Hematopoietic multipotent progenitor cell treated with erythropoietin and hydrocortisone succinate and interleukin-3 and kit ligand, for 6 days (in vitro differentiated cells): ENCODE measurements at places on chromosomes 3 and 15.

- peak; percentile 34 for DNase-seq
Measured at GRCh38 chr3:171508206-171508605, 48.0 kb upstream of the TNIK start.

DNA sequence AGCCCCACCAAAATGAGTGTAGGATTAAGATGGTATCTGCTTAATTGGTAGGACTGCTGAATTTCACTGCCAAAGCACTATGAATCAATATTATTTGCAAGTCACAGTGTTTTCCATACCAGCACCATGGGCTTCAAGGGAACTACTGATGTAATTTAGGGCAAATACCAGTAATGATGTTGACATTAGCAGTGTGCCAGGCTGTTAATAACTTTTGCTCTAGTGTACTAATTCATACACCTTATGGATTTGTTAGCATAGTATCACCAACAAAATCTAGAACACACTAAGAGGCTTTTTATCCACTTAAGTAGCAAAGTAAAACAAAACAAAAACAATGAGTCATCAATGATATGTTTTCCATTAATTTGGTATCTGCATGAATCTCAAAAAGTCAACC is 888.2 kb downstream of the CADM2 start:
- DNase-seq: no peak

DNA sequence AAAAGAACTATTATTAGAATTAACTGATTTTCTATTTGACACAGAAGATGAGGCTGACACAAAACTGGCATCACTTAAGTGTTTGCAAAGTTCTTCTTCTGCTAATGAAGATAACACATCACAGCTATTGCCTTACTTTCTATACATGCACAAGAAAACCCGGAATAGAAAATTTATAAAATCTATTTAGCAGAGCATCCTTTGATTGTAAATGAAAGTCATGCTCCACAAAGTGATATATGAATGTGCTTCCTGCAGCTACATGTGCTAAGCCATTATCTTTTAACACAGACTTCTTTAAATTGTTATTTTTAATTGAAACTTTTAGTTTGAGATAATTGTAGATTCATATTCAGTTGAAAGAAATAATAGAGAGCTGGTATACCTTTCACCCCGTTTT is 27.0 kb downstream of the DENND4A start:
- peak; percentile 12 for DNase-seq

GRCh38 chr3:114329823-114330222 is 36.0 kb downstream of the TIGIT start:
- no peak for DNase-seq

DNA sequence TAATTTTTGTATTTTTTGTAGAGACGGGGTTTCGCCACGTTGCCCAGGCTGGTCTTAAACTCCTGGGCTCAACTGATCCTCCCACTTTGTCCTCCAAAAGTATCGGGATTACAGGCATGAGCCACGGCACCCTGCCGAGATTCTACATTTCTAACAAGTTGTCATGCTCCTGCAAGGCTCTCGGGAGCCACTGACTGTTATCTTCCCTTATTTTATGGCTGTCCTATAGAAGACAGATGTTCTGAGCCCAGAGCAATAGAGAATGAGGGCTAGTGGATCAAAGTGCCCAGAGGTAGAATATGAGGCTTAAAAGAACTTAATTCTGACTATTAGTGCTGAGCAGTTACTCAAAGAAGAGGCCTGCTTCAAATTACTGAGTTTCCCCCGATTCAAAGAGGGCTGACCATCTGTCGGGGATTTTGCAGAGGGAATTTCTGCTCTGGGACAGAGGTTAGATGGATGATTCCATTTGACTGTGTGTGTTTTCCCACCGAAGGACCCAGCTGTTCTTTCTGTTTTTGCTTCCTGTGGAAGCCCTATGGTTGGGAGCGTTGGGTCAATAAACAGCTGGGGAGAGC is 39.5 kb downstream of the ITPR1 start:
- no peak for DNase-seq

- DNase-seq: no peak
Measured at GRCh38 chr15:50117431-50118027, 1.5 kb downstream of the ATP8B4 start.

- no peak for DNase-seq
Measured at GRCh38 chr15:32908872-32909271, 191.1 kb downstream of the GREM1 start.

DNA sequence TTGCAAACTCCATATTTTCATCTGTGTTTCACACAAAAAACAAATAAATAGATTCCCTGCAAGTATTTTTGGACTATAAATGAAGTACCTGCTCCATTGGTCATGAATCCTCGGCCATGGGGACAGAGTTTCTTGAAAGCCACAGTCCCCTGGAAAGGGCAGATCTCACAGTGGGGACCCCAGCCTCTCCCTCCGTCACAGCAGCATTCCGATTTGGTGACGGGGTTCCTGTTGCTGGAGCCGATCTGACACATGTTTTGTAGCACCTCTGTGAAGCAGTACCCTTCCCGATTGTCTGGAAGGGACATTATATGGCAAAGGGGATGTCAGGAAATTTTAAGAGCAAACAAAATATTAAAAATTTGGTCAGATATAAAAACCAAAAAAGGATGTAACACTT is 96.2 kb downstream of the DUT start:
- DNase-seq: no peak

DNA sequence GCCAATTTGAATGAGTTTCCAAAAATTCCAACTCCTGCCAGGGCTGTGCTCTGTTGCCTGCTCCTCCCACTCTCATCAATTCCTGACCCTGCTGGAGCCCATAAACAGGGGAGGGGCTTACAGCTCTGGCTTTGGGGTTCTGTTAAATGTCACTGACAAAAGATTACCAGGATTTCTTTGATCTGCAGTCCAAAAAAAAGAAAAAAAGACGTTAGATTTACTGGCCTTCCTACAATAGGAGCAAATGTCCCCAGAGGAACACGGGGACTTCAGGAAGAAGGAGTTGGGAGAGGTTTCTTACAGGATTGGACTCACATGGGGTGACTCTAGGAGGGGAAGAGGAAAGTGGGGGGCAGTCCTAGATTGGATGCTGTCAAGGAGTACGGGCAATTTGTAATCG is 84.3 kb upstream of the RNF7 start:
- no peak for DNase-seq

- DNase-seq: peak; percentile 85
Measured at GRCh38 chr3:158794936-158795518, 6.8 kb upstream of the MFSD1 start.

- peak; percentile 82 for DNase-seq
Measured at GRCh38 chr3:30768703-30769550, 125.5 kb downstream of the GADL1 start.

- no peak for DNase-seq
Measured at GRCh38 chr3:29697989-29698388, 417.1 kb downstream of the RBMS3 start.

GRCh38 chr3:14340960-14341708 is 61.3 kb upstream of the SLC6A6 start:
- peak; percentile 53 for DNase-seq

DNA sequence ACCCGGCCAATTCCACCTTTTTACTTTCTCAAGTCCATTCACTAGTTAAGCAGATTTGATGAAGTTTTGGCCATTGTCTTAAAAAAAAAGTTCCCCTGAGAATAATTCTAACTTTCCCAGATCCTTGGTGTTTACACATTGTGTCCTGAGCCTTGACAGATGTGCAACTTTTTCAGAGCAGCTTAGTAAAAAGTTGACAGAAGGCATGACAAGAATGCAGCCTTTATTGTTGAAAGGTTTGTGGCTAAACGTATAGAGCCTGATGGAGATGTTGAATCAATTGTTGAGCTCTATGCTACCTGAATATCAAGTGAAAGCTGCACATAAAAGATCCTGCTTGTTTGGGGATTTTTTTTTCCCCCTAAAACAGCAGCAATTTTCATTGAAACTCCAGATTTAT is 75.3 kb upstream of the CMTM7 start:
- no peak for DNase-seq

- DNase-seq: no peak
Measured at GRCh38 chr3:53776494-53777101, 69.6 kb downstream of the CHDH start.

GRCh38 chr15:92624401-92624991 is 31.1 kb downstream of the FAM174B start:
- DNase-seq: no peak

GRCh38 chr3:21238661-21239060 is 512.3 kb downstream of the ZNF385D start:
- DNase-seq: no peak

- peak; percentile 14 for DNase-seq
Measured at GRCh38 chr3:44511238-44511566, 33.7 kb upstream of the ZNF445 start.

DNA sequence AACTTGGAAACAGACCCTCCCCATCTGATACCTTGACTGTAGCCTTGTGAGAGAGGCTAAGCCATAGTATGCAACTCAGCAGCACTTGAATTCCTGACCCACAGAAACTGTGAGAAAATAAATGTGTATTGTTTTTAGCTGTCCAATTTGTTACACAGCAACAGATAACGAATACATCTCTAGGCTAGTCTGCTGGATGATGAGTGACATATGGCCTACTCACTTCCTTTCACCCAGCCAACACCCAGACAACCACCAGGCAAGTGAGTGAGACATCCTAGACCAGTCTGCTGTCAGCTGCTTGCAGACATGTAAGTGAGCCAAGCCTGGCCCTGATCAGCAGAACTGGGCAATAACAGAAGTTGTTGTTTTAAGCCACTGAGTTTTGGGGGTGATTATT is 19.2 kb upstream of the SMAD6 start:
- no peak for DNase-seq

DNA sequence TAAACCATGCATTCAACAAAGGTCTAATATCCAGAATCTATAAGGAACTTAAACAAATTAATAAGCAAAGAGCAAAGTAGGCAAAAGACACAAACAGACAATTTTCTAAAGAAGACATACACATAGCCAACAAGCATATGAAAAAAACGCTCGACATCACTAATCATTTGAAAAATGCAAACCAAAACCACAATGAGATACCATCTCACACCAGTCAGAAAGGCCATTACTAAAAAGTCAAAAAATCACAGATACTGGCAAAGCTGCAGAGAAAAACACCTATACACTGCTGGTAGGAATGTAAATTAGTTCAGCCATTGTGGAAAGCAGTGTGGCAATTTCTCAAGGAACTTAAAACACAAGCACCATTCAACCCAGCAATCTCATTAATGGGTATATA is 53.8 kb downstream of the FSIP1 start:
- no peak for DNase-seq

GRCh38 chr3:27827041-27827440 is 104.9 kb upstream of the EOMES start:
- no peak for DNase-seq
